ENCODE measurements at places on chromosomes 6 and 20. TPM values are rescaled to one million over a fixed set of nuclear protein-coding genes. Genes with fewer than 3 reads are reported as not detected.

DNA sequence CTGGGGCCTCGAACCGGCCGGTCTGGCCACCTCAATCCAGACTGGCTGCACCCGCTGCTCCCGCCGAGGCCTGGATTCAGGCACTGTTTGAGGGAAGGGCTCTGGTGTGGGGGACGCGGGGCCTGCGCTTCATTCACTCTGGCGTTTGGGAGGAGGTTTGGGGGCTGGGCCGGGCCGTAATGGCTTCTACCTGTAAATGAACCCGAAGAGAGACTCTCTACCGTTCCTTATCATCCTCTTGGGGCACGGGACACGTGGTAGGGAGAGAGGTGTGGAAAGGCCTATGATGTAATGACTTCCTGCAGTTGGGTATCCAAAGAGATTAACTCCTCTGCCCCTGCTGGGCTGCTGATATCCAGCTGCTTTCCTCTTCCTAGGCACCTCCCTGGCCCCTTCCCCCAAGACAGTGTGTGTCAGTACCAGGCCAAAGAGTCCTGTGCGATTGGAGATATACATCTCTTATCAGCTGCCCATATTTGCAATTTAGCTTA lies 1.8 kb downstream of the FOXO3 start:
- peaks cover 48% of the 10 kb centered on the region for H3K4me1 ChIP-seq
- no peaks in the 10 kb centered on the region for H3K27me3 ChIP-seq
- peak; percentile 92 for DNase-seq
- H3K4me3 ChIP-seq, result peak overlapping the region; percentile 85
- peaks cover 16% of the 10 kb centered on the region for H3K36me3 ChIP-seq
- H3K27ac ChIP-seq, result peak overlapping the region; percentile 100

GRCh38 chr6:106396426-106397220 lies 36.1 kb downstream of the CRYBG1 start:
- H3K36me3 ChIP-seq, result no peaks in the 10 kb centered on the region
- DNase-seq, result no peak
- H3K4me1 ChIP-seq, result no peaks in the 10 kb centered on the region
- H3K27me3 ChIP-seq, result no peaks in the 10 kb centered on the region
- H3K27ac ChIP-seq, result no peak overlapping the region

Gene NAA20
- total RNA-seq, result 32.2 TPM

Gene SPATA25
- 1.1 TPM for total RNA-seq

GRCh38 chr20:32091888-32092346 lies 17.6 kb upstream of the TM9SF4 start:
- no peaks in the 10 kb centered on the region for H3K27me3 ChIP-seq
- H3K27ac ChIP-seq, result no peak overlapping the region
- no peak overlapping the region for H3K4me3 ChIP-seq
- H3K4me1 ChIP-seq, result no peaks in the 10 kb centered on the region
- peak; percentile 82 for DNase-seq

Gene CNBD2
- 4.0 TPM for total RNA-seq

Gene RIPOR2
- total RNA-seq, result 7.3 TPM

Gene CD40
- 14.9 TPM for total RNA-seq

GRCh38 chr20:37238426-37238825 lies 23.2 kb downstream of the GHRH start:
- H3K4me1 ChIP-seq, result no peaks in the 10 kb centered on the region
- DNase-seq, result no peak
- no peak overlapping the region for H3K4me3 ChIP-seq
- H3K27ac ChIP-seq, result peak overlapping the region; percentile 5
- peaks cover 89% of the 10 kb centered on the region for H3K36me3 ChIP-seq

DNA sequence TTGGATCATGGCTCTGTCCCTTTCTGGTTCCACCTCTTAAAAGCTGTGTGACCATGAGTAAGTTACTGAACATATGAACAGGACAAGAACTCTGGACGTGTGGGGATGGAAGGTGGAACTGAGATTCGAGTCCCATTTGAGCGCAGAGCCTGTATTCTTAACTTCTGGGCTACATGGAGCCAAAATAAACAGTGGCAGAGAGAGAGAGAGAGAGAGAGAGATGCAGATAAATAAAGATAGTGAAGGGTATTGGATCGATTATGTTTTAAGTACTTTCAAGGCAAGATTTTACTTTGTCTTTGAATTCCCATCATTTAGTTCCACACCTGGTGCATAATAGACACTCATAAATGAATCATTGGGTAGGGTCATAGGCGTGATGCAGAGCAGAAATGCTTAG lies 39.7 kb downstream of the SLC35D3 start:
- DNase-seq, result no peak
- no peak overlapping the region for H3K4me3 ChIP-seq
- H3K36me3 ChIP-seq, result no peaks in the 10 kb centered on the region
- H3K4me1 ChIP-seq, result no peaks in the 10 kb centered on the region

DNA sequence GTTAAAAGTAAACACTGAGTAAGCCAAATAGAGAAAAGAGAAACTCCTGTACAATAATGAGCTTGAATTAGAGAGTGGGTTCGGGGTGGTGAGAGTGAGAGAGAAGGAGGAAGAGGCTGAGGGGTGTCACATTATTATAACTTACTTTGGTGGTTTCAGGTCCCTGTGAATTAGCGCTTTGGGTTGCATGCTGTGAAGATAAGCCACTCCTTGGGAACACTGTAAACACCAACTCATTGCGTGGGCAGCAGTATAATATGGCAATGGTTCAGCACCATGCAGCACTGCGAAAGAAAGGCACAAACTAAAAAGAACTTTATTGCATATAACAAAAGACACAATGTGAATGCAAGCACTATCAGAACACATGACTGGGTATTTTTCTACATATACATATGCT lies 26.9 kb downstream of the MAP3K7 start:
- H3K4me3 ChIP-seq, result no peak overlapping the region
- no peak for DNase-seq
- H3K27me3 ChIP-seq, result no peaks in the 10 kb centered on the region
- peaks cover 51% of the 10 kb centered on the region for H3K36me3 ChIP-seq

DNA sequence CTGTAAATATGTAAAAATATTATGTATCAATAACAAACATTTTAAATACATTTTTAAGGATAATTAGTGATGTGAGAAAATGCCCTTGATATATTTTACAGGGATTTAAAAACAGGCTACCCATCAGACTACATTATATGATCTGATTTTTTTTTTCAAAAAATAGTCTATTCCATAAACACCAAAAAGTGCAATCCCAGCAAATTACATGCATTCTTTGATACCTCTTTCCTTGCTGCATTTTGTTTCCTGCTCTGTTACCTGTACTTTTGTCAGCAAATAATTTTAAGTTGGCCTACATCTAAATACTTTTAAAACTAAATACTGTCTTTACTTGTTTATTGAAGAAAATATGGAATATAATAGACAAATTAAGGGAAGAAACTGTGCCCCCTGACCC lies 306.2 kb upstream of the ARID1B start:
- no peaks in the 10 kb centered on the region for H3K4me1 ChIP-seq
- no peaks in the 10 kb centered on the region for H3K36me3 ChIP-seq
- H3K4me3 ChIP-seq, result no peak overlapping the region
- no peaks in the 10 kb centered on the region for H3K27me3 ChIP-seq

Gene TMEM217
- 1.3 TPM for total RNA-seq

Gene RFX6
- total RNA-seq, result not detected

DNA sequence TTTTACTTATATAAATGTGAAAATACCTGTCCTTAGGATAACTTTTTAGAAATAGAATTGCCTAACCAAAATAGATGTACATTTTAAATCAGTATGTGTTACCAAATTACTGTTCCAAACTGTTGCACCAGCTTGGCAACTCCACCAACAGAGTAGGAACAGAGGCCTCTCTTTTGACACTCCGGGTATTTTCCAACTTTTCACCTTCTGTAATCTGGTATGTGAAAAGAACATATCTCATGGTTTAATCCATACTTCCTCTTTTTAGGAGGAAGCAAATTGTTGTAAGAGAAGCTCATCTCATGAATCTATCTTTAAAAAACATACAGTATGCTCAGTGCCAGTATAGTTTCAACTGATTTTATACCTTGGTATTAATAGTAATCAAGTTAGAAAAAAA lies 24.9 kb downstream of the RNF144B start:
- no peak for DNase-seq
- no peaks in the 10 kb centered on the region for H3K27me3 ChIP-seq
- H3K4me3 ChIP-seq, result no peak overlapping the region
- no peak overlapping the region for H3K27ac ChIP-seq
- H3K36me3 ChIP-seq, result no peaks in the 10 kb centered on the region
- H3K4me1 ChIP-seq, result no peaks in the 10 kb centered on the region

GRCh38 chr6:14074476-14075094 lies 43.0 kb upstream of the CD83 start:
- no peaks in the 10 kb centered on the region for H3K4me1 ChIP-seq
- peak overlapping the region; percentile 65 for H3K27ac ChIP-seq
- H3K4me3 ChIP-seq, result peak overlapping the region; percentile 40

DNA sequence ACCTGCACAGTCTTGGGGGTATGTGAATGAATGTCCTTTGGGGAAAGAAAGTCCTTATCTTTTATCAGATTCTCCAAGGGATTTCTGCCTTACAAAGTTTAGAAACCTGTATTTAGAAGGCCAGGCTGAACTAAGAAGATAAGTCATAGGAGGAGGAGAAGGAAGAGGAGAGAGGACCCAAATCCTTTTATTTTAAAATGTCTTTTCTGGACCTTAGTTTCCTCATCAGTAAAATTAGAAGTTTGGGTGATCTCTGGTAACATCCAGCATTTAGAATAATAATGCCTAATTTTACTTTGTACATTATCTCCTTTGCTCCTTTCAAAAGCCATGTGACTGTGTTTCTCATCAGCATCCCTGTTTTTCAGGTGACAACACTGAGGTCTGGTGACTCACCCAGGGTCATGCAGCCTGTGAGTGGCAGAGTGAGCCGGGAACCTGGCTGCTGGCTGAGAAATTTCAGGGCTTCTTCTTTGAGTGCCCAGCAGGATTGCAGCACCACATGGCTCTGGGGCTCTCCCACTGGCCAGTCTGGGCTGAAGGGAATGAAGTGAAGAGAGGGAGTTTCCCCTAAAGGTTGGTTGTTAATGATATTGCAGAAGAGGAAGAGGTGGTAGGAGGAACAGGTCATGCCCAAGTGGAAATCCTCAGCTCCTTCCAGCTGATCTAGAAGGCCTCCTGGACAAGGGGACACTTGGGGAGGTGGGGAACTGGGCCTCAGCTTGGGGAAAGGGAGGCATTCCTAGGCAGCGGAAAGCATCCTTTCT lies 34.0 kb downstream of the VEGFA start:
- no peak overlapping the region for H3K4me3 ChIP-seq
- H3K27ac ChIP-seq, result no peak overlapping the region
- DNase-seq, result no peak
- H3K36me3 ChIP-seq, result no peaks in the 10 kb centered on the region

- no peak overlapping the region for H3K4me3 ChIP-seq
- H3K27ac ChIP-seq, result no peak overlapping the region
- H3K4me1 ChIP-seq, result no peaks in the 10 kb centered on the region
- no peaks in the 10 kb centered on the region for H3K27me3 ChIP-seq
- H3K36me3 ChIP-seq, result no peaks in the 10 kb centered on the region
Measured at GRCh38 chr6:106025655-106026054, 60.5 kb upstream of the PRDM1 start.

Gene CALHM5
- 3.4 TPM for total RNA-seq

- no peaks in the 10 kb centered on the region for H3K36me3 ChIP-seq
- H3K27me3 ChIP-seq, result no peaks in the 10 kb centered on the region
- H3K27ac ChIP-seq, result no peak overlapping the region
- no peaks in the 10 kb centered on the region for H3K4me1 ChIP-seq
- no peak for DNase-seq
- H3K4me3 ChIP-seq, result no peak overlapping the region
Measured at GRCh38 chr6:157550114-157550989, 169.4 kb downstream of the ZDHHC14 start.

Gene EGFL8
- total RNA-seq, result 4.8 TPM

GRCh38 chr6:164098857-164099267 lies 684.3 kb downstream of the QKI start:
- no peak overlapping the region for H3K4me3 ChIP-seq
- no peaks in the 10 kb centered on the region for H3K36me3 ChIP-seq
- peak; percentile 85 for DNase-seq
- peaks cover 48% of the 10 kb centered on the region for H3K4me1 ChIP-seq

- peak overlapping the region; percentile 63 for H3K27ac ChIP-seq
- peaks cover 18% of the 10 kb centered on the region for H3K4me1 ChIP-seq
- H3K4me3 ChIP-seq, result peak overlapping the region; percentile 46
- no peaks in the 10 kb centered on the region for H3K27me3 ChIP-seq
- H3K36me3 ChIP-seq, result no peaks in the 10 kb centered on the region
Measured at GRCh38 chr6:26439151-26440125, 866 bp upstream of the BTN3A3 start.

GRCh38 chr6:155959898-155960495 lies 504.4 kb upstream of the NOX3 start:
- no peak overlapping the region for H3K27ac ChIP-seq
- H3K27me3 ChIP-seq, result no peaks in the 10 kb centered on the region
- no peaks in the 10 kb centered on the region for H3K4me1 ChIP-seq
- no peak for DNase-seq

DNA sequence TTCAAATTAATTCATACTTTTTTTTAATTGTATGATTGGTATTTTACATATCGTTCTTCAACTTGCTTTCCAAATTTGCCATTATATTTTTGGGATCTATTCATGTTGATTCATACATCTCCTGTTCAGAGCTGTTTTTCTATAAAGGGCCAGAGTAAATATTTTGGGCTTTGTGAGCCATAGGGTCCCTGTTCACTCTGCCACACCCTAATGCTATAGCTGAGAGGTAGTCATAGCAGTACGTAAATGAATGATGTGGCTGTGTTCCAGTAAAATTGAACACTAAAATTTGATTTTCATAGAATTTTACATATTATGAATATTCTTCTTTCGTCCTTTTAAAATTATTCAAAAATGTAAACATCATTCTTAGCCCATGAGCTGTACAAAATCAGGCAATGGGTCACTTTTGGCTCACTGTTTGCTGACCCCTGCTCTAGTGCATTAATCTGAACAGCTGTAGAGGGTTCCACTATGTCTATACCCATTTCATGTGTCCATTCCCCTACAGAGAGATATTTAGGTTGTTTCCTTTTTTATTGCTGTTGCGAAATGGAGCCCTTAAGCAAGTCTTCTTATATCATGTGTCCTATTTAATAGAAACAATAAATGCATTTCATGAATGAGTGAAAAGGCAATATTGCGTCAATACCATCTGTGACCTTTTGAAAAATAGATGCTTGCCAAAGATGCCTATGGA lies 136.4 kb upstream of the SALL4 start:
- H3K27me3 ChIP-seq, result no peaks in the 10 kb centered on the region
- H3K27ac ChIP-seq, result no peak overlapping the region
- no peaks in the 10 kb centered on the region for H3K4me1 ChIP-seq
- H3K36me3 ChIP-seq, result no peaks in the 10 kb centered on the region

- no peak overlapping the region for H3K27ac ChIP-seq
- H3K4me1 ChIP-seq, result no peaks in the 10 kb centered on the region
- no peak for DNase-seq
- H3K36me3 ChIP-seq, result no peaks in the 10 kb centered on the region
- no peaks in the 10 kb centered on the region for H3K27me3 ChIP-seq
- H3K4me3 ChIP-seq, result no peak overlapping the region
Measured at GRCh38 chr6:53956068-53956711, 155.1 kb upstream of the MLIP start.
